ENCODE measurements at places on chromosomes 1 and 21.

- no peak for DNase-seq
Observed at GRCh38 chr21:17476006-17476405, 36.8 kb upstream of the CXADR start.

DNA sequence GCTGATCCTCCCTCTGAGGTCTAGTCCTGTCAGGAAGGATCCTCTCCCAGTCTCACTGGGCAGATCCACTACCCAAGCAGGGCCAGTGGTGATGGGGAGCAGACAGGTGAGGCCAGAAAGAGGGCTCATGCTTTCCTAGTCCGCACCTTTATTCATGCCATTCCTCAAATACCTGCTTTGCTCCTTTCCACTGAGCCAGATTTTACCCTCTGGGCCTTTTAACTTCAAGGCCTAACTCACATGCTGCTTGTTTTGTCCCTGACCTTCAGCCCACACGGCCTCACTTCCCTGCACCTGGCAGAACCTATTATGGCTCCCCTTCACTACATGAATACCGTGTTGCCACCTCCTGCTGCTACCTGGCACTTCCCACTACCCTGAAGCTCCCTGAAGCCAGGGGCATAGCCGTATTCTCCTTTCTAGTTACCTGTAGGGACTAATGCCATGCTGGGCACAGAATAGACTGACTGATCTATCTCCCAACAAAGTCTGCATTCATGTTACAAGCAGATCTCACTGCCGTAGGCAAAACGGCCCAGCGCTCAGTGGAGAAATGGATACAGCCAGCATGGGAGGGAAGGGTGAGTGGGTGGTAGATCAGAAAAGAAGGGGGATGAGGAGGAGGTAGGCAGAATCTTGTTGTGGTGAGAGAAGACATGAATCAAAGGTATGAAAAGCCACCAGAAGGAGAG, 36.1 kb upstream of the GOLT1A start:
- DNase-seq, result no peak

GRCh38 chr1:31617916-31618746, 642 bp downstream of the HCRTR1 start:
- DNase-seq, result peak; percentile 45

GRCh38 chr1:25898223-25899015, 7.8 kb downstream of the STMN1 start:
- DNase-seq, result no peak

DNA sequence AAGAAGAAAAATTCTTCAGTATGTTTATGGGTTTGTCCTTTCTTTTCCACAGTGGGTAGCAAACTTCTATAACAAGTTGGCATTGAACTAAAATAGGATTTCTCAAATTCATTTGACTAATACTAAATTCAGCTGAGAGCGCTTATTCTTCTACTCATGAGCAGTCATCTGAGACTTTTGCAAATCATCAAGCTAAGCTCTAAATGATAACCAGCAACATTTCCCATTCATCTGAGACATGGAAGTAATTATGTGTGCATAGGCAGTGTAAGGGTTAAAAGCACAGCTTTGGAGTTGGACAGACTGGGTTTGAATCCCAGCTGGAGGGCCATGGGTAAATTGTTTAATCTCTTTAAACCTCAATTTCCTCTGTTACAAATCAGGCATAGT, 18.3 kb upstream of the CNR2 start:
- DNase-seq, result no peak

- DNase-seq, result no peak
Observed at GRCh38 chr21:36735201-36735515, 36.2 kb downstream of the SIM2 start.

DNA sequence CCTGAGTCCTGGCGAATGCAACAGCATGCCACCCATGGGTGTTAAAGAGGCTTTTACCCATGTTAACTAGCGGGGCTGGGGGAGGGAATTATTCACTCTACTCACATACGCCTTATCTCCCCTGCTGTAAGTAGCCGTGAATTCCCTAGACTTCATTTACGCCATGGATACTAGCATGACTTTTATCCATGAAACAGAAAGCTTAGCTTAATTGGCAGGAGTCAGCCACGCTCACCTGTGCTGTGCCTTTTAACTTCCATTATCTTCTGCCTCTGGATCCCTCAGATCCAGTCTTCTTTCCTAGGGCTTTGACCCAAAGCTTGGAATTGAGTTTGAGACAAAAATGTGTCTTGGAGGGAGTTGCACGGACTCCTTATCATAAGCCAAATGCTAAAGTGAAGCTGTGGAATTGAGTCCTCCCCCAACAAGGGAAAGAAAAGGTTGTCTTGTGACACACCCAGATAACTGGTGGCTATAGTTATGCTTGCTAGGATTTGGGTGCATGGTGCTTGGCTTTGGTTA, 9.7 kb upstream of the NASP start:
- DNase-seq, result no peak

DNA sequence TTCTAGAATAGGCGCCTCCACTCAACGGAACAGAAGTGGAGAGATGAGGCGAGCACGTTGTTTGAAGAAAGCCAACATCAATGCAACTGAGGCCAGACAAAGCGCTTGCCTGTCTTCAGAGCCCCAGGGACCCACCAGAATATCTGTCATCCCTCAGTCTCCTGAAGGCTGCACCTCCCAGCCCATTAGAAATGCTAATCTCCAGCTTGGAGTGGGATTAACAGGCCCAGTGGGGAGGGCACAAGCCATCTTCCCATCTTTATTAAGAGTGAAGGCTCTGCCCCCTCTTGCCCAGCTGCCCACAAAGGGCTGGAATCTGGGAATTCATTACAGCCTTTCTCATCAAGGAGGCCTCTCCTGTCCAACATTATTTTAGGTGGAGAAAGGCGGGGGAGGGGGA, 16.8 kb upstream of the CNTN2 start:
- DNase-seq, result no peak

GRCh38 chr1:67855444-67855843, 22.2 kb upstream of the GNG12 start:
- no peak for DNase-seq

DNA sequence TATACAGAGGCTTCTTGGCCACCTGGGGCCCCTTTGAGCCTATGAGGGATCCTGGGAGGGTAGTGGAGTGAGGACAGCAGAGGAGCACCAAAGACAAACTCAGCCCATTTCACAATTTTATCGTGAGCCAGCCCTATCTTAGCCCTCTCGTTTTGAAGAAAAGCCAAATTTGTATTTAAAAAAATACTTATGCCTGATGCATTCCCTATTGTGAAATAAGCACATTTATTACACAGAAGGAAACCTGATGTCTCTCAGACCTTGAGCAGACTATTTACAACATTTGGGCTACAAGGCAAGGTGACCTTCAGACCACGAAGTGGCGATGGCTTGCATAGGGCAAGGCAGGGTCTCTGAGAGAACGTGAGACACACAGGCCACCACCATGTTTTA, 41.3 kb upstream of the H6PD start:
- DNase-seq, result no peak

- DNase-seq, result no peak
Observed at GRCh38 chr1:94654919-94655318, 113.4 kb upstream of the F3 start.

- DNase-seq, result no peak
Observed at GRCh38 chr1:223674119-223674890, 8.8 kb upstream of the CAPN8 start.

DNA sequence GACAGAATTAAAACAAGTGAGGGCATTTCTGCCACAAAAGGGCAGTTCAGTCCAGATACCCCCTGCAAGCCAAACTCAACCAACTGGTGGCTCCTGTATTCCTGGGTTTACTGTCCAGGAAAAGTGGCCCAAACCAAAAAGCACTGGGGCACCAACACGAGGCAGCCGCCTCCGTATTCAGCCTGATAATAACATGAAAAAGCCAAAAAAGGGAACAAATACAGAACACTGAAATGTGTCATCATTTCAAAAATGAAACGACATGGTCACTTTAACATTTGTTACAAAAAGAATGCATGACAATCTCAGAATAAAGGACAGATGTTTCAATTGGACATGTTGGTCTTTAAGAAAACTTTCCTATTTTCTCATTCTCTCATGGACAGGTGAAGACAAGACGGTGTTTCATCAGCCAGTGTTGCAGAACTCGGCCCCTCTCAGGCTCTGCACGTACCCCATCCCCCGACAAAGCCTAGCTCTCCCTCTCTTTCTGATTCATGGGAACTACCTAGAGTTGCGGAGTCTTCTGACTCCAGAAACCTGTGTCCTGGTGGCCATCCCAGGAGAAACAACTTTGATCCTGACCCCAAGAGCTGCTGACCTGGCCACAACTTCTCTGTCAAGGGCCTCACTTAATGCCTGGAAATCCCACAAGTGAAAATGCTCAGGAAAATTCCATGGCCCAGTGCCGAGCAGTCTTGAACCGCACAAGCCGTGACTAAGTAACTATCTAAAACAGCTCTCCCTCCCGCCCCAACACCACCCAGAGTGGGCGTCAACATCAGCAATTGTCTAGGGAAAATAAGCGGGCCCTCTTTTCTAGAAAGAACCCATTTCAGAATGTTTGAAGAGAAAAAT, 27.1 kb downstream of the ZBTB17 start:
- no peak for DNase-seq

- DNase-seq, result peak; percentile 34
Observed at GRCh38 chr21:42653231-42654061, at the start of gene PDE9A. Gene PDE9A, plus strand, starts transcription at chr21:42653621. Its CDS starts 194 bp downstream, at chr21:42653815.

DNA sequence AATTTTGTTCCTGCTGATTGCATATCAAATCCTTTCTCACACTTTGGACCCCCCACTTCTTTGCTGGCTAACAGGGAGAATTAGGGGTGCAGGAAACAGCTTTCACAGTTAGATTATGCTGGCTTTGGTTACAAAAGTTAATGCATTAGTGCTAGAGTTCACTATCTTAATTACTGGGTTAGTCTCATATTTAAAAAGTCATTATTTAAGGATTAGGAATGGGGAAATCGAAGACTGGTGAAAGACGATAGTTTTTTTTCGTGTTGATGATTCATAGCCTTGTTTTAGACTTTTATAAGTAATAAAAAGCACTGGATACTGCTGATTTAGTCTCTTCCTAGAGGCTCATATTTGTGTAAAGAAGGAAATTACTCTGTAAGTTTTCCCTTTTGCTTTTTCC, 11.6 kb downstream of the ST6GALNAC3 start:
- DNase-seq, result no peak

DNA sequence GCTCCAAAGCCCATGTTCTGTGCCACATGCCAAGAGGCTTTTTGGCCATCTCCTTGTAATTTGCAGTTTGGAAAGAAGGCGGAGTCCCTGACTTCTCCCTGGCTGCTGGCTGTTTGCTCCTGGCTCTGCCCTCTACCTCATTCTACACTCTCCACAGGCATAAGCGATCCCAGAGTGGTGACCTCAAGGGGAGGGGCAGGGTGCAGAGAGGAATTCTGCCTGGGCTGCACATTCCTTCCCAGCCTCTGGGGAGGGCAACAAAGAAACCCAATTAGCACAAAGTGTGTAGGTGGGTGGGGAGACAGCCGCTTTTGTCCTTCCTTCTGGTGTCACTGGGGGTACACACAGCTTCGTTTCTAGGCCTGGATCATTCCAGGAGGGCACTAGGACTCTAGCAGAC, 95.3 kb downstream of the HIVEP3 start:
- no peak for DNase-seq

GRCh38 chr1:215005656-215006345, 76.7 kb upstream of the KCNK2 start:
- DNase-seq, result no peak

- DNase-seq, result peak; percentile 73
Observed at GRCh38 chr1:198934901-198935305, 296.1 kb downstream of the PTPRC start.

GRCh38 chr1:206001476-206001888, 1.7 kb downstream of the RAB7B start:
- no peak for DNase-seq

GRCh38 chr21:44949161-44949778, 9.4 kb downstream of the SLX9 start:
- DNase-seq, result no peak

GRCh38 chr1:226951286-226952117, 11.4 kb downstream of the COQ8A start:
- no peak for DNase-seq

GRCh38 chr1:231187571-231187970, 25.7 kb downstream of the TRIM67 start:
- DNase-seq, result no peak

DNA sequence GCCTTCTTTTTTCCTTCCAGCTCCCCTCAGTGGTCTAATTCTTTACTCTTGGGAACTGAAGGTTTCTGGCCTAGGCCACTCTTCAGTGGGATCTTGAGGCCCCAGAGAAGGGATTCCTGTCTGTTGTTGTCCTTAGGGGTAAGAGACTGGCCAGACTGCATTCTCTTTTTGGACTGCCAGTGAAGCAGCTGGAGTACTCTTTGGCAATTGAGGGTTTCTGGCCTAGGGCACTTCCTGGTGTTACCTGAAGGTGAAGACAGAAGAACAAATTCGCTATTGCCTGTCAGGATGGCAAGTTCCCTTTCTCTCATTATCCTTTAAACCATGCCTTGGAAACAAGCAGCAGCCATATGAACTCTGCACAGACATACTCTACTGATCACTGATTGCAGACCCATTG, 286.6 kb upstream of the ZP4 start:
- no peak for DNase-seq

- DNase-seq, result no peak
Observed at GRCh38 chr21:35770101-35770945, 290.0 kb downstream of the SETD4 start.

DNA sequence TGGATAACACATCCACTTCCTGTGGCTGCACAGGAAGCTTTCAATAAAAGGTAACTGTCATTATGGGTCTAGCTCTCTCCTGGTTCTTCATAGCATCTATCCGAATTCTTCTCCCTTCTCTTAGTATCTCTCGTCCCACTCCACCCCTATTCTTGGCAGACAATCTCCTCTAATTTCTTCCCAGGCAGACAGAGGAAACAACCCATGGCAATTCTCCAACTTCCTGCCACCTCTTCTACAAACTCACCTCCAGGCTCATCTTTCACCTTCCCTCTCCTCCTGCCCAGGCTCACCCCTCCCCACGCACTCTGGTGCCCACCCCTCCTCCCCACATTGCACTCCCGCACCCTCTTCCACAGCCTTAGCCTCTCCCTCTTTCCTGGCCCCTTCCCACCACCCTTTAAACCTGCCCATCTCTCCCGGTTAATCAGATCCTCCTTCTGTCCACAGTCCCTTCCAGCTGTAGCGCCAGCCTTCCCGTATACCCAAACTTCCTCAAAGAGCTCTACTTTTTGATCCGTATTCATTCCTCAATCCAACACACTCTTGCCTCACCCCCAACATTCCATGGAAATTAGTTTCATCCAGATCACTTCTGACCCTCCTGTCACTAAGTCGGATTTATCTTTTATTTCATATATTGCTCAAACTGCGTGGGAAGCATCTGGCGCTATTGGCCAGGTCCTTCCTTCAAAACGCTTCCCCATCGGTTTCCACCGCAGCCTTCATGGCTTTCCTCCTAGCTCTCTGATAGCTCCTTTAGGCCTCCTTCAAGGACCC, 25.9 kb downstream of the SHISA4 start:
- DNase-seq, result no peak

- DNase-seq, result no peak
Observed at GRCh38 chr1:34850382-34850781, 9.2 kb downstream of the SMIM12 start.

GRCh38 chr1:61051719-61052394, 30.5 kb upstream of the NFIA start:
- no peak for DNase-seq

- DNase-seq, result peak; percentile 23
Observed at GRCh38 chr21:41926117-41926806, 27.6 kb downstream of the C2CD2 start.

All from stimulated activated naive CD8-positive, alpha-beta T cell treated with anti-CD3 and anti-CD28 coated beads, Interleukin-15, amount 100 ng/mL, for 72 hours (primary cell).